ENCODE measurements at places on chromosomes 6 and 20.

DNA sequence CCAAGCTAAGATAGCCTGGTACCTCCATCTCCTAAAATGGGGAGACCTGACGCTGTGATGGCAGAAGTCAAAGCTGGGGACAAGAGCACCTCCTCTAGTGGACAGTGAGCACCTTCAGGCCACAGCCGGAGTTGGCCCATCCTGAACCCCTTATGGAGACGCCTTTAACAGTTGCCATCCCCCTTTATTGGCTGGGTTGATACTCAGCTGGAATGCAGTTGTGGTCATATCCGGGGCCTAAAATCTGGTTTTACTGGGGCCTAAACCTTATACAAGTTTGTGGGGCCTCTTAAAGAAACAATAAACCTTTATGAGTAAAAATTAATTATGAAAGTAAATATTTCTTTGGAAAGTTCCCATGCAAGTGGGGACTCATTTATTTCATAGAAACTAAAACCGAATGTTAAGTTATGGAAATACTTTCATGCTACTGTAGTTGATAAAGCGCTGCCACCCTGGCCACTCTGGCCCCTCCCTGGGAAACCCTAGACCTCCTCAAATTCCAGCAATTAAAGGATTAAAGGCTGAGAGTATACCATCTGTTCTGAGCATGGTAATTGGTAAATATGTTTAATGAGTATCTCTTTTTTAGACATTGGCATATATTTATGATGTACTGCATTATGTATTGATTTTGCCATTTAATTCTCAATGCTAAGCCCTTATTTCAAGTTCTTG, 95.1 kb upstream of the SASH1 start:
- DNase-seq: no peak

GRCh38 chr6:129212081-129212480, 329.1 kb downstream of the LAMA2 start:
- DNase-seq: no peak

DNA sequence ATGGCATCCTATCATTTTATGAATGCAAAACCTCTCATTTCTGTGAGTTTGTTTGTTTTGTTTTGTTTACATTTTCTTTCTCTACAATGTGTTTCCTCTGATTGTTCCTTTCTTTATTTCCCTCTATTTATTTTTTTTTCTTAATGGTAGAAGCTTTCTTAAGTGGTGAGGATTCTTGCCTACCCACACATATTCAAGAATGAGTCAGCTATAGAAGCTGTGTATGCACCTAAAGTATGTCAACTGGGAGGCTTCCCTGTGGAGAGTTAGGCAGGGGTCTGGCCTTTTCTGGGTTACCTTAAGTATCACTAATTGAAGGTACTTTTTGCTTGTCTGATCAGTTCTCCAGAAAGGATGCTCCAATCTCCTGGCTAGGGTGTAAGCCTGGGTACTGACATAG, 354.0 kb downstream of the ESR1 start:
- no peak for DNase-seq

DNA sequence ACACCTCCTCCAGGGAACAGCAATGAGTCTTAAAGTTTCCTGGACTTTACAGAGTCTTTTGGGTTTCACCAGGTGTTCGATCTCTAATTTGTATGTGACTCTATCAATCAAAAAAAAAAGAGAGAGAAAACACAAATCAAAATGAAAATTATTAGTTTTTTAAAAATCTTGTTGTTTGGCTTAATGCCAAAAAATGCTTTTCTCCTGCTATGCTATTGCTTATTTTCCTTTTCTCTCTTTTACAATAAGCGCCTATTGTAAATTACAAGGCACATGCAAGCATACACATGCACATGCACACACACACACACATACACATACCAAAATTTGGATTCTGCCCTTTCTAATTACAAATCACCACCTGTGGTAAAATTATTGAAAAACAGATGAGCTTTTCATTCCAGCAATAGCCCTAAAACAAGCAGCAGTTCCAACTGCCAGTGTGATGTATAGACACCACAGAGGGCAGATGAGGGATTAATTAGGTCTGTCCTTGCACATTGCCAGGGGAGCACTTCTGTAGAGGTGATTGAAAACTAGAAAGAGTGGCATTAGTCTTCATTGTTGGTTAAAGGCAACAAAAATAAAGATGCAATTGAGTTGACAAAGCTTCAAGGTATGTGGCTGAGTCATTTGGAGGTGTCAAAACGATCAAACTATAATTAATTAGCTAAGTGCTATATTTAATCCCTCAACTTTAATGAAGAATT, 631.7 kb downstream of the TFAP2B start:
- no peak for DNase-seq

GRCh38 chr6:136521427-136521826, 28.8 kb downstream of the MAP7 start:
- no peak for DNase-seq

GRCh38 chr6:134746140-134746539, 203.8 kb downstream of the ALDH8A1 start:
- no peak for DNase-seq

GRCh38 chr6:127383988-127384387, 40.6 kb upstream of the ECHDC1 start:
- DNase-seq: no peak

DNA sequence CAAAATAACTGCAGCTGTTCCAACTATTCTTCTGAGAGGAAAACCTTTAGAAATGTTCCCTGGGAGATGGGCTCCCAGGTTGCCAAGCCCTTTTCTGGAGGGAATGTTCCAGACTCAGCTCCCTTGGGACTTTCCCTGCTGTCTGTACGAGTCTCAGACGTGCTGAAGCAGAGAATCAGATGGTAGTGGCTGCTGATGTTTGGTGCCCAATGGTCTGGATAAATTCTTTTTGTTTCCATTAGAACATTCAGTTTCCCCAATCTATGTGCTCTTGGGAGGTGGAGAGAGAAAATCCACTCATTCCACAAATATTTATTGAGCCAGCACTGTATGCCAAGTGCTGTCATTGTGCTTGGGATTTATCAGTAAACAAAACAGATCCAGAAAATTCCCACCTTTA, 40.0 kb downstream of the SNHG17 start:
- no peak for DNase-seq

GRCh38 chr20:15498926-15499325, 1074.3 kb downstream of the KIF16B start:
- DNase-seq: no peak

- DNase-seq: no peak
Observed at GRCh38 chr6:13517116-13517515, 29.7 kb upstream of the GFOD1 start.

GRCh38 chr6:40551966-40552505, 35.1 kb downstream of the LRFN2 start:
- DNase-seq: no peak

- no peak for DNase-seq
Observed at GRCh38 chr6:8155259-8156012, 53.1 kb upstream of the EEF1E1 start.

DNA sequence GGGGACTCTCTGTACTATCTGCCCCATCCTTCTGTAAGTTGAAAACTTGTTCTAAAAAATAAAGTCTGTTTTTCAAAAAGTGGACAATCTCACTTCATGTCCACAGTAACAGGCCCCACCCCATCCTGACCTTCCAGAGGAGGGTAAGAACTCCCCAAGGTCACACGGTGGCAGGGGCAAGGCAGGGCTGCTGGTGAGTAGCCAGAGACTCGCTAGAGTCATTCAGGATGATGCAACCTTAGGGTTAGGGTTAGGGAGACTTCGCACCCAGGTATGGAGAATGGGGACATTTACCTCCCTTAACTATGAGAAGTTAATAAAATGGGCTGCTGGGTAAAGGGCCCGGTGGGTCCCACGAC, 15.4 kb downstream of the PEDS1 start:
- DNase-seq: no peak

GRCh38 chr6:35206346-35206745, 7.4 kb upstream of the SCUBE3 start:
- no peak for DNase-seq

DNA sequence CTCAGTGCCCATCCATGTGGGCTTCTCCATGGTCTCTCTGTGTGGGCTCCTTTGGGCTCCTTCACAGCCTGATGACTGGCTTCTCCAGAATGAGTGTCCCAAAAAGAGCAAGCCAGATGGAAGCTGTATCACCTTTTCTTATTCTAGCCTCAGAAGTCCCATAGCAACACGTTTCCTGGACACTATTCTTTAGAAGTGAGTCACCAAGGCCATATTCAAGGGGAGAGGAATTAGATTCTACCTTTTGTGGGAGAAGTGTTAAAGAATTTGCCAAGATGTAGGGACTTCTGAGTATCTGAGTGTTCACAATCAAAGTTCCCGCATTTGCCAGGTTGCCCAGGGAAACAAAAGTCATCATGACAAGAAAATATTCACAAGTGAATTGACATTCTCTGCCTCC, 20.7 kb upstream of the TBC1D22B start:
- DNase-seq: no peak
